ENCODE measurements at places on chromosomes 16 and 17.

DNA sequence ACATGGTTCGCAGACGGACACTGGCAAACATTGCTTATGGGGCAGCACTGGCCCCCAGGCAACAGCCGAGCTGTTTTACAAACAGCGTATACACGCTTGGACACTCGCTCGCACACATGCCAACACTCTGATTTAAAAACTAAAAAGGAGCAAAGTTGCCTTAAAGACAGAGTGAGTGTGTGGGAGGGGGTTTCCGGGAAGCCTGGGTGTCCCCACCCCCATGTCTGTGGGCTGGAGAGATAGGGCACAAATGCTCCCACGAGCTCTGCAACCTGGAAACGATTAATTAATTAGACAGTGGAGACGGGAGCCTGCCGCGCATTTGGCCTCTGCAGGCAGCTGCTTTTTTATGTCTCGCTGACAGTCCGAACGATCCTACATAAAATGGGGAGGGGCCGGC, 107.9 kb upstream of the ZNF469 start:
- DNase-seq, result no peak

DNA sequence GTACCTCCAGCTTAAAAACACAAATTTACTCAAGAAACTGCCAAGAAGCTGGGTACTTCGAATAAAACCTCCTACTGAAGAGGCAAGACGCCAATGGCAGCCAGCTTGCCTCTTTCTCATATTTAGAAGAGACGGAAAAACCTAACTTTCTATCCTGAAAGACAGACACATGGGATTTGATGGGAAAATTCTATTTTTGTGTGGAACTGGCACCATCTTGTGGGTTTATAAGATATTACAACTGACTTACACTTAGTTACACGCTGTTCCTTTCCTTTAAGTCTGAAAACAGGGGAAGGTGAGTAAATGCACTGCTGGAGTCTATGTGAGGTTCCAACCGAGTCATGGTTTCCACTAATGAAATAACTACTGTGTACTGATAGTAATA, 10.3 kb downstream of the ZNF18 start:
- peak; percentile 38 for DNase-seq

DNA sequence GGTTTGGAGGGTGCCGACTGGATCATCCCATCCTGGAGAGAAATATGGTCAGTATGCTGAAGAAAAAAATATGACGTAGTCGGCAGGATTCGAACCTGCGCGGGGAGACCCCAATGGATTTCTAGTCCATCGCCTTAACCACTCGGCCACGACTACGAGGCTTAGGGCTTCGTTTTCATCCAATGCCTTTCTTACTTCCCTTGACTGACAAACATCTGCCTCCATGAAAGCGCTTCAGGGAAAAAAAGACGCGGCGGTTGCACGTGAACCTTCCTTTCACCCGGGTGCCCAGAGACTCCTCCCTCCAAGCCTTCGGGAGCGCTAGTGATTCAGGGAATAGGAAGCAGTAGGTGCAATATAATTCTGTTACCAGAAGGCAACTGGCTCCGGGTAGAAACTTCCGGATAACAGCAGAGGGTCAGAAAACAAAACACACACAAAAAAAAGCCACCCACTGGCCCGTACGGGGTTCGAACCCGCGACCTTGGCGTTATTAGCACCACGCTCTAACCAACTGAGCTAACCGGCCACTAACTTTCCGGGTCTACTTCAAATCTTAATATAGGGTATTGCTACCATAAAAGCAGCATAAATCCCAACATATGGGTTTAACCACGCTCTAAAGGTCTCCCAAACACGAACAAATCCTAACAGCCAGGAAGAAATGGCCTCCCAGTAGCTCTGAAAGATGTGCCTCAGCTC, 16.3 kb upstream of the AURKB start:
- peak; percentile 81 for DNase-seq

DNA sequence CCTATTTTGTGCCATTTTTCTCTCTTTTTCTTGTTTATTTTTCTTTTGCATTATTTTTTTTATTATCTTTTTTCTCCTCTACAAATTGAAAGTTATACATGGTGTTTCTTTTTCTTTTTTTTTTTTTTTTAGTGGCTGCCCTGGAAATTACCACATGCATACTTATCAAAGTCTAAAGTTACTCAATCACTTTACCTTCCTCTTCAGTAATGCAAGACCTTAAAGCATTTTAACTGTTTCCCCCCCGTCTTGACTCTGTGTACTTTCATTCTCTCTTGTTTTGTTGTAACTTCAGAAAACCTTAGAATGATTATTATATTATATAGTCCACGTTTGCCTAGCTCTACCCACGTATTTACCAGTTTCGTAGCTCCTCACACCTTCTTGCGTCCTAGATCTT, 33.3 kb upstream of the SMPD3 start:
- DNase-seq, result no peak

DNA sequence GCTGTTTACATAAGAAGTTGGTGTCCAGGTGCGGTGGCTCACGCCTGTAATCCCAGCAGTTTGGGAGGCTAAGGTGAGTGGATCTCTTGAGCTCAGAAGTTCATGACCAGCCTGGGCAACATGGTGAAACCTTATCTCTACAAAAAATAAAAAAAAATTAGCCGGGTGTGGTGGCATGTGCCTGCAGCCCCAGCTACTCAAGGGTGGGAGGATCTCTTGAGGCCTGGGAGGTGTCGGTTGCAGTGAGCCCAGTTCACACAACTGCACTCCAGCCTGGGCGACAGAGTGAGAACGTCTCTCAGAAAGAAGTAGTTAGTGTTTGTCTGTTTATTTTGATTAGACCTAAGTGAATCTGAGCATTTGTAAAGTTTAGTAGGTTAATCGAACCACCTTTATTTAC, 12.8 kb downstream of the DDX19A start:
- DNase-seq, result no peak

- no peak for DNase-seq
Measured at GRCh38 chr16:66682271-66682670, 14.3 kb downstream of the CMTM4 start.

- no peak for DNase-seq
Measured at GRCh38 chr17:11986179-11986941, 10.9 kb downstream of the ZNF18 start.

DNA sequence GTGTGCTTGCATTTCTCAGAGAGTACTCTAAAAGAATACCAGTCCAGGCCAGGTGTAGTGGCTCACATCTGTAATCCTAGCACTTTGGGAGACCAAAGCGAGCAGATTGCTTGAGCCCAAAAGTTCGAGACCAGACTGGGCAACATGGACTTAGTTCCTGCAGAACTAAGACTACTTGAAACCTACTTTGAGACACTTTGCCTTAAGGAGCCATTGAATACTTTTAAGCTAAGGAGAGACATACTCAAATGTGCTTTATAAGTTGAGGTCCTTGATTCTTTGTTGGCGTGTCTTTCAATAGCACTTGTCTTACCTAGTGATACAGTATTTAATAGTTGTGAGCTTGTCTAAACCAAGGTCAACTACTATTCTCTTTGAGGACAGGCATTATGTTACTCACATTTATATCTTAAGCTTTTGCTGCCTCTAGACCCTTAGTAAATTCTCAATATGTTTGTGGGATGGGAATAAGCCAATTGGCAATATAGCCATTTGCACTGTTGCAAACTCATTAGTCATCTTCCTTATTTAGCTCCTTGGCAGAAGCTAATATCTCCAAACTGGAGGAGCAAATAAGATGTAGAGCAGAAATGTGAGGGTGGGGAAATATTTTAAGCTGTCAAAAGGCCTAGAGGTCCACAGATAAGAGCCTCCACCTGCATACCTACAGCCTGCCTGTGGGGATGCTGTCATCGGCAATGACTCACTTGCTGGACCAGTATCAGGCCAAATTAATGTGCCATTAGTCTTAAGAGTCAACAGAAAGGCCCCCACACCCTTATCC, 16.3 kb downstream of the SCPEP1 start:
- no peak for DNase-seq

- no peak for DNase-seq
Measured at GRCh38 chr16:81492965-81493754, 48.6 kb downstream of the CMIP start.

DNA sequence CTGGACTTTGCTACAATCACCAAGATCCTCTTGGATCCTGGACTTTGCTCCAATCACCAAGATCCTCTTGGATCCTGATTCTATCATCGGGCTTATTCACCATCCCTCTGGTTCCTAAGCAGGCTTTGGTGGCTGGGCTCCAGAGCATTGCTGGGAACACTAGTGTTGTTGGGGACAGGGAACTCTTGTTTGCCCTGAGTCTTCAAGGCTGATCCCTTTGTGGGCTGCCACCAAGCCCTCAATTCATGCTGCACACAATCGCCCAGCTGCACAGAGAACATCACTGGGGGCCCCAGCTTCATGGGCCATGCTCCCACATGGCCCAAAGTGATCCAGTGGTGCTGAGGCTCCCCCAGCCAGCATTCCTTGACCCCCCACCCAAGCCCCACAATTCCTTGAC, 88.3 kb downstream of the TMEM132E start:
- no peak for DNase-seq

GRCh38 chr16:58365623-58366022, 26.6 kb upstream of the GINS3 start:
- DNase-seq, result no peak

- no peak for DNase-seq
Measured at GRCh38 chr17:4708436-4708835, 2.0 kb upstream of the ARRB2 start.

- no peak for DNase-seq
Measured at GRCh38 chr17:30031214-30031869, 85.3 kb upstream of the NSRP1 start.

DNA sequence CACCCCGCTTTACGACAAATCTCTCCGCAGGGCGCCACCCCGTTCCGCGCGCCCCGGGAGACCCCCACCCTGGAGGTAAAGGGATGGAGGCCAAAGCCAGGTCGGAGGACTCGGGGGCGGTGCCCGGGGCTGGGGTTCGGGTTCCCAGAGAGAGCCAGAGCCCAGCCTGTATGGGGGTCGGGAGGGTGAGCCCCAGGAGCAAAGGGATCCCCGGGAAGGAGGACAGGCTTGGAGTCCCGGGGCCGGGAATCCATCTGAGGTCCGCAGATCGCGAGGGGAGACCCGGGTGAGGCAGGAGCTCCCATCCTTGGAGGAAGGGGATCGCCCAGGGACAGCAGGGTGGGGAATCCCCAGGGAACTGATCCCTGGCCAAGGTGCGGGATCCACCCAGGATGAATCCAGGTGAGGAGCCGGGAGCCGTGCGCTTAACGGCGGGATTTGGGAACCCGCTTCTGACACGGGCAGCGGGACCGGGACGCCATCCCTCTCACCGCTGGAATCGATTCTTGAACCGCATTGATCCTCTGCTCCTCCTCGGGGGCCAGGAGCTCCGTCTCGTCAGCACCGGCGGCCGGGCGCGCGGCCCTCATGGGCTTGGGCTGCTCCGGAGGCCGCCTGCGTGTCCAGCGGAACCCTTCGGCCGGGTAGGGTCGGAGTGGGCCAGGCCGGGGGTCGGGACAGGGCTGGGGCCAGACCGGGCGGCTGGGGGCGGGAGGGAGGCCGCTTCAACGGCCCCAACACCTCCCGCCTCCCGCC, at the start of gene MMD:
TSS of gene MMD (minus strand) at position 657 of the 756 bp plus-strand sequence. CDS start at position 517, 140 bp downstream.
- DNase-seq, result no peak

- DNase-seq, result no peak
Measured at GRCh38 chr17:55931446-55931845, 180.6 kb downstream of the PCTP start.

DNA sequence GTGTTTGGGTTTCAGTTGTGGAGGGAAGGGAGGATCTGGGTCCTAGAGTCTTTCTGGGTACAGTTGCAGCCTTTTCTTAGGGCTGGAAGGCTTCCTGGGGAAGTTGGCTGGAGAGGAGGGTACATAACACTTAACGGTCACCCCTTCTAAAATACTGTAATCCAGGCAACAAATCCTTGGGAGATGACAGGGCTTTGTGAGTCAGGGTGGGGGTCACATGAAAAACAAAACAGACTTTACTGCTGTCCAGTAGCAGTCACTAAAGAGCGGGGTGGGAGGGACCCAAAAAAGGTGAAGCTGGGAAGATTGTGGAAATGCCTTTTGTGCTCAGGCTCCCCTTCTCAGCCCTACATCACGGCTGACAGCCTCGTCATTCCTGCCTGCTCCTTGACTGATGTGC, 6.3 kb downstream of the SAP30BP start:
- DNase-seq, result no peak

DNA sequence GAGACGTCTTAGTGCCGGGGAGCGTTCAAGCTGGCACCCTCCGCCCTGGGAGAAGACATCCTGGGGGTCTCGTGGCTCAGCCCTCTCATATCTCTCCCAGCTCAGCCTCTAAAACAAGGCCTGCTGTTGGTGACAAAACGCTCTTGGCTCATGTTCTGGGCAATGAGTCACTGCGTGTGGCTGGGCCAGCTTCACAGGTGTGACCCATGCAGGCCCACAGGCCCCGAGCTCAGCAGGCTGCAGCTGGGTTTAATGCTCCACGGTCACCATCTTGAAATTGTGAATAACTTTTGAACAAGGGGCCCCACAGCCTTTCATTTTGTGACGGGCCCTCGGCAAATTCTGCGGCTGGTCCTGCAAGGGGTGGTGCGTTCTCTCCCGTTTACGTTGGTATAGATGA, 22.4 kb downstream of the GAA start:
- DNase-seq, result no peak
